ENCODE measurements at places on chromosomes 7 and 10.
A peak's percentile ranks its signal among the peaks of the same experiment; 100 is the strongest.

- no peak for ATAC-seq
Observed at GRCh38 chr10:113979409-113979808, 64.3 kb upstream of the ADRB1 start.

GRCh38 chr10:67520924-67521520 is 175.0 kb downstream of the CTNNA3 start:
- no peak for ATAC-seq

DNA sequence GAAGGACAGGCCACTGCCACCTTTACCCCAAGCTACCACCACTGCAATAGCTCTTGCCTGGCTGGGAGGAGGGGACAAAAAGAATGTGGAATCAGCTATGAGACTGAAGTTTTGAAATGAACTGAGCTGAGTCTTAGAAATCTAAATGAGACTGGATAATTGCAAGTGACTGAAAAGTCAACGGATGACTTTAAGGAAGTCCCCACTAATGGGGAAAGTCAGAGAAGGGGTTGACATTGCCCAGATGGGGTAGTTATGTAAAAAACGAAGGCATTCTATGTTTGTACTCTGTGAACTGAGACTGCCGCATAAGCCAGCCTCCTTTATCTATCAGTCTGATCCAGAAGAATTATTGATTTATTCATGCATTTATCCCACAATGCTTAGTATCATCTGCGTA is 67.2 kb downstream of the RBM20 start:
- ATAC-seq, result no peak

- no peak for ATAC-seq
Observed at GRCh38 chr10:24897326-24897926, 55.0 kb downstream of the PRTFDC1 start.

- ATAC-seq, result no peak
Observed at GRCh38 chr7:42057331-42057730, 179.7 kb downstream of the GLI3 start.

DNA sequence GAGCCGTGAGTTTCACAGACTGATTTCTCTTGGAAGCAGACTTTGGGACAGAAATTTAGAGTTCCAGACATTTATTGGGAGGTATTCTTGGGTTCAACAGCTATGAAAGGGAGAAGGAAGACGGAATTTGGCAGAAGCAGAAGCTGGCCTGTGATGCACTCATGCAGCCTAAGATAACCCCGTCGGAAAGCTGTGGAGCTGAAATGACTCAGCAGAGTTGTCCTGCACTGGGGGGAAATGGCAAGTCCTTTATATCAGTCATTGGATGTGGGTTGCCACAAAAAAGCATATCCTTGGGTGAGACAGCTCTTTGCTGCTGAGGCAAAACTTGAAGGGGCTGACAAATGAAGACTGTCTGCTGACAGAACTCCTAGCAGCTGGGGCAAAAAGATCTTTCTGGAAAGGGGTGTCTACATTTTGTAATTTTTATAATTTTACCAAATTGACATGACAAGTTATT is 11.5 kb upstream of the MICU1 start:
- ATAC-seq, result peak; percentile 81

GRCh38 chr10:14953424-14954000 is 384 bp downstream of the DCLRE1C start:
- ATAC-seq, result peak; percentile 51

DNA sequence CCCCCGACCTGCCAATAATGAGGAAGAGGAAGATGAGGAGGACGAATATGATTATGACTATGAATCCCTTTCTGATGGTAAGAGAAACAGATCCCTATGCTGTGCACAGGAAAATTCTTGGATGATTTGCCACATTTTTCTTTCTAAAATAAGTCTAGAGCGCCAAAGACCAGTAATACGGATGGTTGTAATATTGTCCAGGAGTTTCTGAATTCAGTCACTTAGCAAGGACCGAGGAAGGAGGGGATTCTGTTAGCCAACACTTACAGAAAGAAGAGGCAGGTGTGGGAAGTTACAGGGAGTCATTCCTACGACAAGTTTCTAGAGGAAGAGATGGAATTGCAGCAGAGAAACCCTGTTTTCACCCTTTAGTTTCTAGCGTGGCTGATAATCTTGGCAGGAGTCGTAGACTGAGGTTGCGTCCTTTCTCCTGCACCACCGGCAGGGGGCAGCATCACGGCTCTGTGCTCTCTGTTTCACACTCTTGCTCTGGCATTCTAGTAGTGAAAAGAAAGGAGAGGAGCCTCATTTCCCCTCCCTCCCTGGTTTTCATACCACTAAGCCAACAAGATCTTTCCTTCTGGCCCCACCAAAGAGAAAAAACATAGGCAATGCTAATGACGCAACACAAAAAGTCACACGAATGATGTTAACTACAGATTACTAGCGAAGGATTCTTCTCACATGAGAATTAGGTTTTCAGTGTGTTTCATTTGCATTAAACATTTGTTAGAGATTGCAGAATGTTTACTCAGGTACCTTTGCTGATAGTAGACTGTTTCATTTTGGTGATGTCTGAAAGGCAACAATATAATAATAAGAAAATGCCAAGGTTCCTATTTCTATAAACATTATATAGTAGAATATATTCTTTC is 82.7 kb downstream of the NOC3L start:
- peak; percentile 71 for ATAC-seq

DNA sequence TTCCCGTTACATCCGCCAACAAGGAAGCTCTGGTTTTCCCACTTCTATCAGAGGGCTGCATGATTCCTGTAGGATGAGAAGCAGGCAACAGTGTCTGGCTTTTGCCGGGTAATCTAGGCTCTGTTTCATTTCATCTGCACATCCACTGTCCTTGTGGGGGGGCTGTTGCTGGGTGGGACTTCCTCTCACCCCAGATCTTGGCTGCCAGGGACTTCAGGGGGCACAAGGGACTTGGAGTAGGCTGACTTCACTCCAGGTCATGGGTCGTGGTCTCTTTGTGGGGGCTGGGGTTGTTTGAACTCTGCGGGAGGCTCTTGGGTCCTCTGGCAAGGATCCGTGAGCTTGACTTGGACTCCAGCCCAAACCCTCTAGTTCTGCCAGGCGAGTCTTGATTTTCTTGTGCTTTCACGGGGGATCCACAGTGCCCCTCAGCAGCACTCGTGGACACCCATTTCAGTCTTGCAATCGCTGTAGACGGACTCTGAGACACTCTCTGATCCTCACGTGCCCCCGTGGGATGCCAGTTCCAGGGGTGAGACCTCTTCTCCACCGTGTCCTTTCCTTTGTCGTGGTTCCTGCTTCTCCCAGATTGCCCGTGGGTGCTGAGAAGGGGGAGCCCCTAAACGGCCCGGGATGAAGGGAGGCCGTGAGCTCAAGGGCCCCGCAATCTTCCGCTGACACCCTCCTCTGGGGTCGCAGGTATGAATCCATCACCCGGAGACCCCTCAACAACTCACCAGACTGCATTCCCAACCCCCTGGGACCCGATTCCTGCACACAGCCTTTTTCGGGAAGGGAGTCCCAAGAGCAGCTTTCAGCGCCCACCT is 21.4 kb upstream of the ZNF273 start:
- no peak for ATAC-seq

GRCh38 chr10:117944676-117945447 is 101.9 kb downstream of the RAB11FIP2 start:
- ATAC-seq, result no peak

DNA sequence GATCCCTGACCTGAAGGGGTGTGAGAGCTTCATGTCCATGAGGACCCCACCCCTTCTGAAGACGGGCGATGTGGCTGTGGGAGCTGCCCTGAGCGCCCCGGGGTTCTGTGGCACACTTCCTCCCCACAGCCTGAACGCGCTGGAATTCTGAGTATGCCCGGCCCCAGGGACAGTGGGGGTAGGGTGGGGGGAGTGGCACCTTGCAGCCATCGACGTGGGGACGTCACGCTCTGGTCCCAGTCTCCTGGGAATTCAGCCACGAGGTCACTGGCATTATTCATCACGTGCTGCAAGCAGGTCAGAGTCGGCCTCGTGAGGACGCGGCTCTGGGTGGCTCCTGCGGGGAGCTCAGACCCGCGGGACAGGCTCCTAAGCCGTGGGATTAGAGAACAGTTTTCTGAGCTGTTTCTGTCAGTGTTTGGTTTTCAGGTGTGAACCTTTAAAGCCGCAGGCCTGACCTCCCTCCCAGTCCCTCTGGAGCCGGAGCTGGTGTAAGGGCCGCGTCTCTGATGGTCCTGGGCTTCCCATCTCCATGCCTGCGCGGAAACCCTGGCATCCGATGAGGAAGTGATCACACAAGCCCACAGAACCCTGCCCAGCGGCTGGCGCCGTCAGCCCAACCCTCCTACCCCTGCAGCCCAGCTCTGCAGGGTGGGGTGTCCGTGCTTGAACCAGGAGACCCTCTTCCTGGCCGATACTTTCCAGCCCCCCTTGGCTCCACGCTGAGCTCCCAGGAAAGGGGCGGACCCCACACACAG is 16.1 kb downstream of the GPR146 start:
- ATAC-seq, result no peak

DNA sequence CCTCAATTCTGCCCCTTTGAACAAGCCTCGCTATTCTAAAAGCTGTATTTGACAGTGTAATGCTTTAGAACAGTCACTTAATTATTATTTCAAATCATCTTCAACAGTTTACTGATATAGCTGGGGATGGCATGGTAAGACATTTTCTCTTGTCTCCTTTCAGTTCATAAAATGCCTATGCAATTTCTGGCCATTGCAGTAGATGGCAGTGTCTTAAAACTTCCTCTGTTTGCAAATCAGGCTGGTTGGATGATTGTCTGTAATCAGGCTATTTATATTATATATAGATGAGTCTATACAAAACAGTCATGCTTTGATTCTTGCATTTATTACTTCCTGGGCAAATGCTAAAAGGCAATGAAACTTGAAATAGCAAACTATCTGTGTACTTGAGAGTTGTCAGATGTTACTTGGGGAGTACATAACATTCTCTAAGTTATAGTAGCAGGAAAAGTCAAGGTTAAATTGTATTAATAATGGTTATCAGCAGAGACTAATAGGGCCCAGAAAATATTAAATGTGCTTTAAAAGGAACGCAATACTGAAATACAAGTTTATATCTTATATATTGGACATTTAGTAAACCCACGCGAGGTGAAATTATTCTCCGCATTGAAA is 55.5 kb upstream of the LHFPL3 start:
- no peak for ATAC-seq

- no peak for ATAC-seq
Observed at GRCh38 chr10:118241229-118242137, 100.6 kb downstream of the FAM204A start.

GRCh38 chr7:158784270-158784669 is 45.0 kb downstream of the ESYT2 start:
- no peak for ATAC-seq

- no peak for ATAC-seq
Observed at GRCh38 chr10:122138831-122139625, 132.1 kb upstream of the BTBD16 start.

- no peak for ATAC-seq
Observed at GRCh38 chr7:94577357-94577756, 67.7 kb downstream of the CASD1 start.

- no peak for ATAC-seq
Observed at GRCh38 chr7:68364886-68365625, 1233.2 kb upstream of the AUTS2 start.

DNA sequence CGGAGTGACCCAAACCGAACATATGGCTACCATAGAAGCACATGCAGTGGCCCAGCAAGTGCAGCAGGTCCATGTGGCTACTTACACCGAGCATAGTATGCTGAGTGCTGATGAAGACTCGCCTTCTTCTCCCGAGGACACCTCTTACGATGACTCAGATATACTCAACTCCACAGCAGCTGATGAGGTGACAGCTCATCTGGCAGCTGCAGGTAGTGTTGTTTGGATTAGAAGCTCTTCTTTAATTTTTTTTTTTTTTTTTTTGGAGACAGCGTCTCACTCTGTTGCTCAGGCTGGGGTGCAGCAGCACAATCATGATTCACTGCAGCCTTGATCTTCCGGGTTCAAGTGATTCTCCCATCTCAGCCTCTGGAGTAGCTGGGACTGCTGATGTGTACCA is 45.8 kb downstream of the NRF1 start:
- ATAC-seq, result no peak

- ATAC-seq, result no peak
Observed at GRCh38 chr10:119231654-119232053, 24.3 kb downstream of the GRK5 start.

DNA sequence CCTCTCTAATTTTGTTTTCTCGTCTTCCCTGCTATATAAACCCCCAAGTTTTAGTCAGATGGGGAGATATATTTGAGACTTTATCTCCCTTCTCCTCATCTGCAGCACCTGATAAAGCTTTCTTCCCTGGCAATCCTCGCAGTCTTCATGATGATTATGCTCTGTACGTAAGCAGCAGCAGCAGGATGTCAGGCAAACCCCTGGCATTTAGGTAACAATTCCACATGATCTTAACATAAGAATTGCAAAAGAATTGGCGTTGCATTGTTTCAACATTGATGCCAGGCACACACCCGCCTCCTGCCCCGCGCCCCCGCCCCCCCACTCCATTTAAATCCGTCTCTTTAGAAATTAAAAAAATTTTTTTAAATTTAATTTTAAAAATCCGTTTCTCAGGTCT is 6.1 kb downstream of the PKD1L1 start:
- no peak for ATAC-seq

DNA sequence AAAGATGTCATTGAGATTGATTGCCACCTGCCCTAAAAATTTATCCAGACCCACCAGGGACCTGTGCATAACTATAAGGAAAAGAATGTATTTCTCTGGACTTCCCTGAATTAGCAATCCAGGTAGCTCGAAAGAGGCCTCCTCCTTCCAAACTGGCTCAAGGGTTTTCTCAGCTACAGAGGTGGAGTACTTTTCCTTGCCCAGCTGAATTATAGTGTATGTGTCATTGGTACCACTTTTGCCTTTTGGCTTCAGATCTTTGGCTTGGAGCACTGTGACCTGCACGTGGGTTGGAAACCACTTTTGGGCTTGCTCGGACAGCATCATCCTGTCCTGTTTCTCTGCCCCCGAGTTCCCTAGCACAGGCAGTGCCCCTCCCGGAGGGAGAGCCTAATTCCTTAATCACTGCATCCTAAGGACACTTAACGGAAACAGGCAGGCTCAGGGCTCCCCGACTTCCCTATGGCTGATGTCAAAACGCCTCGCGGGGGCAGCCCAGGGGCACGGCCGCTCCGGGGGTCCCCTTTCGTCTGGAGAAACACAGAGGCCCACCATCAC is 825 bp downstream of the RAB11FIP2 start:
- ATAC-seq, result no peak

- ATAC-seq, result no peak
Observed at GRCh38 chr10:130854151-130854550, 457.4 kb downstream of the TCERG1L start.

GRCh38 chr7:21962677-21963076 is 17.0 kb upstream of the CDCA7L start:
- no peak for ATAC-seq

DNA sequence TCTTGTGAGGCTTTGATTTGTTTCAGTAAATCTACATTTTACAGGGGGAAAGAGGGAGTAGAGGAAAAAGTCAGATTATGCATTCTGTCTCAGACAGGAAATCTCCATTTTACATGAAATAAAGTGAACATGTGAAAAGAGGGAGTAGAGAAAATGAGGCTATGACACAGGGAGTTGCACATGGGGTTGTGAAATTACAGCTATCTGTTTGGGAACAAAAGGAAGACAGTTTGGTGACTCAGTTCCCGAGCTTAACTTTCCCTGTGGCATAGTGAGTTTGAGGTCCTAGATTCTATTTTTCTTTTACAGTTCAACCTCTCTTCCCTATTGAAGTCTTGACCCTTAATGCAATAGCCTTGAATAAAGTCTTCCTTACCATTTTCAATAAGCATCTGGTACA is 63.2 kb upstream of the AGR3 start:
- ATAC-seq, result no peak
